T-helper 2 cell treated with Interferon-gamma antibody and Interleukin-4, amounts not matched to agents 5 μg/mL and 100 μg/mL, for 36 hours (primary cell): ENCODE measurements at places on chromosomes 4 and X.

DNA sequence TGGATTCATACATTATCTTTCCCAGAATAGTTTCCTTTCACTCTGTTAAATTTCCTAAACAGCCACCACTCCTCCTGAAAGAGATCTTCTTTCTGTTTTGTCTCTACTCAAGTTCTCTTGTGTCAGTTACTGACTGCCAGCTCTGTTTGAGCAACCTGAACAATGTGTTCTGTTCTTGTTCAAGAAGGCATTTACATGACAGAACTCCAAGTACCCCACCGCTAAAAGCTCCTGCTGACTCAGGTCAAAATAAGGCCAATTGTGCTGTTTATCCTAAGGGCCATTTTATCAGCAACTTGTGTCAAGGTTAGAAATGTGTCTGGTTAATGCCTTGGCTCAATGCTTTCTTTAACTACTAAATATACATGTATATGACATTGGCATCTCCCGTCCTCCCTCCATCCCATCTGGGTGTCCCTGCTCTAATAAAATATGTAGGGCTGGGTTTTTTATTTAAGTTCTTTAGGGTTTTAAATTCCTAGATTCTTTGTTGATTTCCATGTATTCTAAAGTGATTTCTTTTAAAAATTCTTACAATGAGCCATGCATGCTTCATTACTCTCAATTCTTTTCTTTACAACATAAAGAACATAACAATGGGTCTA lies 144.3 kb upstream of the PAQR3 start:
- H3K27me3 ChIP-seq, result no peaks in the 10 kb centered on the region
- H3K36me3 ChIP-seq, result no peaks in the 10 kb centered on the region
- H3K27ac ChIP-seq, result no peak overlapping the region
- no peak overlapping the region for H3K4me3 ChIP-seq

DNA sequence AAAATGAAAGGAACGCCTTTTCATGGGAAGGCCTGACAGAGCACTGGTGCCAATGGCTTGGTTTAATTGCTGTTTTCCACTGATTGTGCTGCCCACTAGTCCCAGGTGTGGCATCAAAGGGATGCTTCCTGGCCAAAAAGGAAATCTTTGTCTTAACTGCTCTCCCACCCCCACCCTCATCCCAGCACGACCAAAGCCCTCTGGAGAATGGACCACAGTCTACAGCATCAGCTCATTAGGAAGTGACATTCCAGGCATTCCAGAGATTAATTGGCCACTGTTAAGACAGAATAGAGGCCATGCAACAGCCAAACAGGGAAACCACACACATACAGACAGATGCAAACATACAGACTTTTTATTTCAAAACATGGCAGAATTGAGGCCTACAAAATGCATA lies 143.2 kb downstream of the LHFPL1 start:
- DNase-seq, result no peak
- H3K36me3 ChIP-seq, result no peaks in the 10 kb centered on the region
- no peaks in the 10 kb centered on the region for H3K27me3 ChIP-seq
- no peak overlapping the region for H3K27ac ChIP-seq
- no peak overlapping the region for H3K4me3 ChIP-seq

GRCh38 chr4:171588051-171588545 lies 225.1 kb upstream of the GALNTL6 start:
- H3K4me3 ChIP-seq, result no peak overlapping the region
- H3K27ac ChIP-seq, result no peak overlapping the region
- no peaks in the 10 kb centered on the region for H3K36me3 ChIP-seq
- DNase-seq, result no peak
- no peaks in the 10 kb centered on the region for H3K27me3 ChIP-seq

DNA sequence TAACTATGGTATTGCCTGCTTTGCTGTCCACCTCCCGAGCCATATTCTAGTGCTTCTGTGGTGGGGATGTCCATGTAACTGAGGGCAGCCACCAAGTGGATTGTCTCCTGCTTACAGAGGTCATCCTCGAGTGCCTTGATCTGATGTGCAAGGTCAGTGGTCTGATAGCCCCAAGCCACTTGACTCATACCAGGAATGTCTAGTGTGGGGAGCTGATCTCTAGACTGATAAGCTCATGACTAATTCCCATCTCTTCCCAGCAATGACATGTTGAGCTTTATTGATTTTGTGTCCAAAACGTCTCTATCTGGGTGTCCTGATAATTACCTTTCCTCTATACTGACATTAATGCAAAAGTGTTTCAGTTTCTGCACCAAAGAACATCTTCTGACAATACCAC lies 168.4 kb upstream of the WDR1 start:
- DNase-seq, result no peak
- H3K36me3 ChIP-seq, result no peaks in the 10 kb centered on the region
- H3K4me3 ChIP-seq, result no peak overlapping the region
- no peaks in the 10 kb centered on the region for H3K4me1 ChIP-seq

DNA sequence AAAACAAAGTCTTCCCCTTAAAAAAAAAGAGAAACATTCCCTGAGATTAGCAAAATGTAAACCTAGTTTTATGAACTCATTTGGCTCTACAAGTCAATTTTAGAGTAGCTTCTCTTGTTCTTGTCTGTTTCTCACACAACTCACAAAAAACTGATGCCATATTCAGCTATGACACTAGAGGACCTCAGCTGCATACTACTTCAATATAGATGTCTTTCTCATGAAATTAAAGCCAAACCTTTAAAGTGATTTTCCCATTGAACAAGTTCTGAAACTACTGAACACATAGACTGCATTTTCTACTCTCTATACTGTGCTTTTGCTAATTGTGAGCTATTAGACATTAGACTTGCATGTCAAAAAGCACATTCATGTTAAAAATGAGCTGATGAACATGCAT lies 49.8 kb downstream of the TBCK start:
- no peak overlapping the region for H3K4me3 ChIP-seq
- no peak overlapping the region for H3K27ac ChIP-seq
- DNase-seq, result no peak

DNA sequence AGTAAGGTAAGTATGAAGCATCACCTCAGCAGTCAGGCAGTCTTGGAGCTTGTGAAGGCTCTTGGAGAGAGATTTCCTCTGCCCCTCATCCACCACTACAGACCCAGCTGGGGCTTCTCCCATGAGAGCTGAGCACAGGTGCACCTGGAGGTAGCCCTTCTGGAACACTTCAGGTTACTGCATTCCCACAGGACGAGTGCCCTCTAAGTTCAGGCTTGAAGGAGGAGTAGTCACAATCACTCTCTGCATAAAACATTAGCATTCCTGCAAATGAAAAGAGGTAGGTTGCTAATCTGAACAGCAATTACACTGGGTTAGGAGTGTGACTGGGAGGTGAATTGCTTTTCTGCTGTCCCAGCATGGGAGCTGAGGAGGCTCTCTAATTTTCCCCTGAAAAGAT lies 308.8 kb downstream of the TEX13C start:
- no peaks in the 10 kb centered on the region for H3K4me1 ChIP-seq
- no peak overlapping the region for H3K27ac ChIP-seq
- no peaks in the 10 kb centered on the region for H3K27me3 ChIP-seq
- DNase-seq, result no peak
- no peak overlapping the region for H3K4me3 ChIP-seq

- H3K27me3 ChIP-seq, result no peaks in the 10 kb centered on the region
- H3K4me3 ChIP-seq, result no peak overlapping the region
- no peak overlapping the region for H3K27ac ChIP-seq
- no peak for DNase-seq
- no peaks in the 10 kb centered on the region for H3K36me3 ChIP-seq
These were observed 492.3 kb downstream of the MAGEE1 start for GRCh38 chrX:76919761-76920160.

GRCh38 chrX:14006540-14006939 lies 23.2 kb downstream of the GEMIN8 start:
- peaks cover 6% of the 10 kb centered on the region for H3K36me3 ChIP-seq
- no peak overlapping the region for H3K27ac ChIP-seq
- H3K4me1 ChIP-seq, result peaks cover 4% of the 10 kb centered on the region
- H3K4me3 ChIP-seq, result no peak overlapping the region
- no peak for DNase-seq

- H3K27me3 ChIP-seq, result no peaks in the 10 kb centered on the region
- no peak overlapping the region for H3K4me3 ChIP-seq
- DNase-seq, result no peak
These were observed 842.2 kb downstream of the STIM2 start for GRCh38 chr4:27702730-27703431.

GRCh38 chr4:136650541-136651277 lies 881.6 kb downstream of the PCDH18 start:
- peaks cover 2% of the 10 kb centered on the region for H3K4me1 ChIP-seq
- H3K4me3 ChIP-seq, result no peak overlapping the region
- no peaks in the 10 kb centered on the region for H3K36me3 ChIP-seq
- H3K27ac ChIP-seq, result no peak overlapping the region

DNA sequence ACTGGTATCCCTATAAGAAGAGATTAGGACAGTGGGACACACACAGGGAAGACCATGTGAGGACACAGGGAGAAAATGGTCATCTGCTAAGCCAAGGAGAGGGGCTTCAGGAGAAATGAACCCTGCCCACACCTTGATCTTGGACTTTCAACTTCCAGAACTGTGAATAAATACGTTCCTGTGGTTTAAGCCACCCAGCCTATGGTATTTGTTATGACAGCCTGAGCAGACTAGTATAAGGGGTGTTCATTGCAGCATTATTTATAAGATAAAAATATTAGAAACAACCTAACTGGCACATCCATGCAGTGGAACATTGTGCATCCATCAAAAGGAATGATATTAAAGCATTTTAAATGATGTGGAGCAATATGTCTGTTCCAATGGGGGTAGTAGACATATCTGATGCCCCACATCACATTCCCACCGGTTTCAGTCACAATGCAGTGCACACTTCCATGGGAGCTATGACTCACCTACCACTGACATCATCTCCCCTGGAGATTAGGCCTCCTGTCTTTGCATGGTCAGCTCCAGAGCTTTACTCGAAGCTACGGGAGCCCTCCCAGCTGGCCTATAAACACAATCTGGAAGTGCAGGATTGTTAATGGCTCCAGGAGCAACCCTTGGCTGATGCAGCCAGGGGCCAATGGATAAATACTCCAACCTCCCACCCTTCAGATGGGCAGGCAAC lies 38.9 kb upstream of the MAMLD1 start:
- no peaks in the 10 kb centered on the region for H3K36me3 ChIP-seq
- peaks cover 12% of the 10 kb centered on the region for H3K27me3 ChIP-seq
- no peak for DNase-seq
- H3K27ac ChIP-seq, result no peak overlapping the region
- no peak overlapping the region for H3K4me3 ChIP-seq

DNA sequence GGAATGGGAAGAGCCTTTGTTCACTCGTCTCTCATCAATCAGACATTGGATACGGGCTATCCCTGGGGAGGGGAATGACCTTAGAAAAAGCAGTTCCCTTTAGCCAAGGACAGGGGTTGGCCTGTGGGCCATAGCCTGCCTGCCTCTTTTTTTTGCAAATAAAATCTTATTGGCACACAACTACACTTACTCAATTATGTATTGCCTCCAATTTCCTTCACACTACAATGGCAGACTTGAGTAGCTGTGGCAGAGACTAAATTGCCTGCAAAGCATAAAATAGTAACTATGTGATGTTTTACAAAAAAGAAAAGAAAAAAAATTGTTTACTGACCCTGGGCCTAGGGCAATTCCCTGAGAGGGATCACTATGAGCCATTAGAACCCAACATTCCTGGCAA lies 23.4 kb downstream of the PPP1R2C start:
- H3K4me1 ChIP-seq, result no peaks in the 10 kb centered on the region
- H3K27me3 ChIP-seq, result no peaks in the 10 kb centered on the region
- H3K4me3 ChIP-seq, result no peak overlapping the region
- DNase-seq, result no peak
- H3K27ac ChIP-seq, result no peak overlapping the region
- no peaks in the 10 kb centered on the region for H3K36me3 ChIP-seq

GRCh38 chr4:67809502-67809901 lies 55.3 kb upstream of the GNRHR start:
- no peak overlapping the region for H3K4me3 ChIP-seq
- no peaks in the 10 kb centered on the region for H3K36me3 ChIP-seq
- no peaks in the 10 kb centered on the region for H3K4me1 ChIP-seq
- no peak overlapping the region for H3K27ac ChIP-seq

DNA sequence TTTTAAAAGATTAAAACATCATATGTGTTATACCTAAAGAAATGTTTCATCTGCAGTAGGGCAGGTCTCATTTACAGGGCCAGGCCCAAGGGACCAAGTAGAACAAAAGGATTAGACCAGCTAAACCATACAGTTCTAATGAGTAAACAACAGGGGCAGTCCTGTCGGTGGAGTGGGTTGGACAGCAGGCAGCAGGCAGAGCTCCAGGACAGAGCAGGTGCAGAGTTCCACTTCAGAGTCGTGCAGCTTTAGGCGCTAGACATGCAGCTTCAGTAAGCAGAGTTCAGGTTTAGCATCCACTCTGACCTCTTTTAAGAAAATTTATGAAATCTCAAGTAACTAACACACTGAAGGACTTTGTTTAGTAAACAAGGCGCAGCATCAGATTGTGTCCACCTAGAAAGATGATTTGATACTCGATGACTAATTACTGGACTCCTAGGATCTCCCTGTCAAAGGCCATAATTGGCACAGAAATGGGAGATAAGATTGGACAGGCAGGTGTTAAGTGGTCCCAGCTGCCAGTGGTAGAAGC lies 487.7 kb upstream of the INTU start:
- no peak for DNase-seq
- H3K36me3 ChIP-seq, result no peaks in the 10 kb centered on the region
- H3K27me3 ChIP-seq, result no peaks in the 10 kb centered on the region

- H3K4me3 ChIP-seq, result no peak overlapping the region
- no peaks in the 10 kb centered on the region for H3K36me3 ChIP-seq
- H3K27me3 ChIP-seq, result no peaks in the 10 kb centered on the region
- H3K27ac ChIP-seq, result no peak overlapping the region
- no peaks in the 10 kb centered on the region for H3K4me1 ChIP-seq
These were observed 165.9 kb downstream of the PJA1 start for GRCh38 chrX:68999356-68999755.

DNA sequence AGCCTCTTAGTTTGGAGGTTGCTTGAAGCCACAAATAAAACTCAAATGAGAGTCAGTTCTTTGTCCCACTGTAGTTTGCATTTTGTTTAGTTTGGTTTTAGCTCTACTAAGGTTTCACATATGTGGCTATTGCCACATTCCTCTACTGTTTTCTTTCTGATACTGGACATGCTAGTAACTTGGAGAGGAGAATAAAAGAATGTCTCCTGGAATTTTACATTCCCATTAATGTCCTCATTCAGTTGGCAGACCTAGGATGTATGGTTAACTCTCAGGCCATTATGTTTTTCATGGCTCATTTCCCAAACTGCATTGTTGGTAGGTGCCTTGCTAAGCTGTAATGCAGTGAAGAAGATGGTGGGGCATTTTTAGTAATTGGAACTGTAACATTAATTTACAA lies 29.9 kb downstream of the UPRT start:
- no peak overlapping the region for H3K4me3 ChIP-seq
- no peaks in the 10 kb centered on the region for H3K4me1 ChIP-seq
- H3K27ac ChIP-seq, result no peak overlapping the region
